Stimulated activated CD4-positive, alpha-beta T cell treated with anti-CD3 and anti-CD28 coated beads, Interleukin-1b, Interleukin-23, amount 100 ng/mL, for 24 hours (primary cell): ENCODE measurements at places on chromosomes 3 and 15.

DNA sequence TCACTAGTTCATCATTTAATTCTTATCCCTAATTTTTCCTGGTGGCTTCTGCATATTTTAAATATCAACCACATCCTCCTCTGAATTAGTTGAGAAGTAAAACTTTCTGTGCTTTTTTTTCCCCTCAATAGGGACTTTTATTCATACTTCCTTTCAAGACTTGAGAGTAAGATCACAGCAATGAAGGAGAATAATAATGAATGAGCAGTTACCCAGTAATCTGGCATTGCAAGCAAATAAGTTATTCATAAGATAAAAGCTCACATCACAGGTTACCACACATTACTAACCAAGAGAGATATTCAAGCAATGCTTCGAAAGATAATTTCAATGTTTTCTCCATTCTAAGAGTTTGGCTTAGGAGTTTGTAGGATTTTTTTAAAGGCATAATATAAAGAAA lies 50.3 kb downstream of the BTLA start:
- DNase-seq, result no peak

DNA sequence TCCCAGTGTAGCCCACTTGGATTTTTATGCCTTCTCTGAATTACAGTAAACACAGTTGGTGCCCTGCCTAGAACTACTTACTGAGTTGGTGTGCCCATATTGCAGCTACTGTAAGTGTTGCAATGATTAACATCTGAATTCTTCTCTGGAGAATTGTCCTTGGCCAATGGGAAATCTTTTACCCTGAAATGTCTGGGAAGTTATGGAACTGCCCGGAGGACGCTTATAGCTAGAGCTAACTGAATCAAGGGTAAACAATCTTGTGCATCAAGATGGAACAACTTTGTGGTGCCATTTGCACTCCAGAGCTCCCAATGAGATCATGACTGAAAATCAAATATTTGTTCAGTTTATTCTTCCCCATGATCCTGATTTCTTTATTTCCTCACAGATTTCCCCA lies 246.7 kb upstream of the CBLB start:
- no peak for DNase-seq

DNA sequence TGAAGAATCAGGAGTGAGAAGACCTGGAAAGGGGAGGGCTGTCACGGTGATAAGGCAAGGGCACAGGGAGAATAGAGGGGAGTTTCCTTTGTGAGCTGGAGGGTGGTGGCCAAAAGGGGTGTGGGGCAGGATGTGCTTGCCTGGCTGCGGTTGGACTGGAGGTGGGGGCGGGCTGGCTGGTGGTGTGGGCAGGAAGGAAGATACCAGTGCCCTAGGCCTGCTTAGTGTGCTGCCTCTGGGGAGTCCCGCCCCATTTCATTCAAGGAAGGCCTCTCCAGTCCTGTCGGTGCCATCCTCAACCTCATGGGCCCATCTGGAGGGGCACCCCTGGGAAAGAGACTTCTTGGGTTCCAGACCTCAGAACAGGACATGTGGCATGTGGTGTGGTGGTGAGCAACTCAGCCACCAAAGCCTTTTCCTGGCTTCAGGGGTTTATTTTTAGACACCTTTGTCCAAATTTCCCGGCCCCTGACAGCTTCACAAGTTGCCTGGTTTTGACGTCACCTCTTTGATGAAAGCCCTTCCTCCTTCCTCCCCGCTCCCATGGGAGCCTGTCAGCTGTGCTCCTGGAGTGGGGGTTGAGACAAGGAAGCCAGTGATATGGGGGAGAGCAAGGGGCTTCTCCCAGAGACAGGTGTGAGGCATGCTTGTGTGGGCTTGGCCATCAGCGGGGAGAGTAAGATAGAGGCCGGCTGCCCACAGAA lies 15.6 kb downstream of the TEX264 start:
- DNase-seq, result peak; percentile 52

- DNase-seq, result no peak
Observed at GRCh38 chr3:114690911-114691310, 397.1 kb downstream of the TIGIT start.

DNA sequence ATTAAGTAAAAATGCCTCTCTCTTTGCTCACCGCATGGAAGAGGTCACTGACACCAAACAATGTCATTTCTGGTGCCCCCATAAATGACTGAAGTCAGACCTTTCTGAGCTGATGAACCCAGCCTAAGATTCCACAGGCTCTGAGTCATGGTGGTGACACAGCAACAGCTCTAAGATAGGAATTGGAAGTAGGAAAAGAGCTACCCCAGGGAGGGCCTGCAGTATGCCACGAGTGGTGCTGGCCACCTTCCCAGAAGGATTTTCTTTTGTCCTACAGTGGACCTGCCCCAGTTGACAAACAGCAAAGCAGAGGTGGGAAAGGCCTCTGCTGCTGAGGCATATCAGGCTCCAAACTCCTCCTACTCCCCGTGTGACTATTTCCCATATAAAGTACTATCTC lies 208.1 kb downstream of the MINAR1 start:
- DNase-seq, result no peak

GRCh38 chr15:78850941-78851755 lies 21.5 kb upstream of the MORF4L1 start:
- no peak for DNase-seq

DNA sequence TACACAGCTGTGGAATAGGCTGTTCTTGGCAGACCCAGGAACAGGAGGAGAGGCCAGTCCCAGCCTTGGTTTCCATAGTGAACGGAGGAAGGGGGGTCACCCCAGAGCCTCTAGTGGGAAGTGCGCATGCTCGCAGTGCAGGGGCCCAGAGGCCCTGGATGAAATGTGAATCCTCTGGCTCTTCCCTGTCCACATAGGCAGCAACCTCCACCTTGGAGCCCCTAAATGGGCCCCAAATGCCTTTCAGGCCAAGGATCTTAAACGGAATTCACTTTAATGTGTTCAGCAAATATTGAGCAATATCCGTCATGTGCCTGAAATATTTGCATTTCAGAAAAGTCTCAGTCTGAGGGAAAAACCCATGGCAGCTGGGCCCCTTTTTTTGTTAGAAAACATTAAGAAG lies 3.3 kb upstream of the NDN start:
- DNase-seq, result no peak

- DNase-seq, result no peak
Observed at GRCh38 chr15:73866881-73867410, 6.4 kb upstream of the TBC1D21 start.

DNA sequence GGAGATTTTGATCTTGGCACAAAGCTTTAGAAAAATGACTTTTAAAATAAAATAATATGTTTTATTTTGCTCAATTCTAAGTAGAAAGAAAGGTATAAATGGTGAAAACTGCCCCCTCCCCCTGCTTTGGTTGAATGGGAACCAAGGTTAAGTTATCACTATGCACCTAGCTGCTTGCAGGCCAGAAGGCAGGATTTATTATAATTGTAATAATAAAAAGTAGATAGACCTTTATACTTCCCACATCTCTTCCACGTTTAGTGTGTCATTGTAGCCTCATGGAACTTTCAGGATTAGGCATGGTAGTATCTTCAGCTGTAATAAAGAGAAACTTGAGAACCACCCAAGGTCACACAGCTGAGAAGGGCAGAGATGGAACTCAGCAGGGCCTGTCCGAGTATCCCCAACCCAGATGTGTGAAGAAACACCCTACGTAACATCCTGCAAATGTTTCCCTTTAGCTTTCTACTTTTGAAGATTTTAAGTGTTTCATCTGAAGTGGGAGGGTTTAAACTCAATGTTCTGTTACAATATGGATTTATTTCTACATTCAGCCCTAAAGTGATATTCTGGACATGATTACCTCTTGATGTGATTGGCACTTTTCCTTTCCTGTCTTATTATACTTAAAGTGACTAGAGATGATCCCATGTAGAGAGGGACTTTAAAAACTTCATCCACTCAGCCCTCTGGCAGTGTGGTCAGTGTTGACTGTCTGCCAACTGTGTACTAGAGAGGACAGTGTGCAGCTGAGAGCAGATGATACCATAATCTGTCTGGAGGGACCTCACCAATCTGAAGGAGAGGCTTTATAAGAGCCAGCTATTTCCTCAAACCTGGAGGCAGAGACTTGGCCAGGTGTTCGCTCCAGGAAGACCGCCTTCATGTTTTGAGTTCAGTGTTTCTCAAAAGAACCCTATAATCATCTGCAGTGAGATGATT lies 282.5 kb upstream of the TRIM42 start:
- no peak for DNase-seq

DNA sequence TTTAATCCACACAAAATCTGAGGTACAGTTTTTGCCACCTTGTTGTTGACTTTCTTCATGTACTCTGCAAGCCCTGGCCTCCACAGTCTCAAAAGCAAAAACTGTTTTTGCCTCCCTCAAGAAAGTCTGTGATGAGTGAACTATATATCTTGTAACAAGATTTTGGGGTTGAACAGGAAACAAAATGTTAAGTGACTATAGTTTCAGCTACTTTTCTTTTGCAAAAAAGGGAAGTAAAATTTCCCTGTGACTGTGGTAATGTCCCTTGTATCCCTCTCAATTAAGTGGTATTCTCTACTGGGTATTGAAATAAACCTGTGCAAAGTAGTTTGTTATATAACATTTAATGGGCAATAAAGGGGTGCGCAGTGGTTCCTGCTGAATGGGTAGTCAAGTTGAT lies 21.3 kb upstream of the SCAANT1 start:
- DNase-seq, result no peak

DNA sequence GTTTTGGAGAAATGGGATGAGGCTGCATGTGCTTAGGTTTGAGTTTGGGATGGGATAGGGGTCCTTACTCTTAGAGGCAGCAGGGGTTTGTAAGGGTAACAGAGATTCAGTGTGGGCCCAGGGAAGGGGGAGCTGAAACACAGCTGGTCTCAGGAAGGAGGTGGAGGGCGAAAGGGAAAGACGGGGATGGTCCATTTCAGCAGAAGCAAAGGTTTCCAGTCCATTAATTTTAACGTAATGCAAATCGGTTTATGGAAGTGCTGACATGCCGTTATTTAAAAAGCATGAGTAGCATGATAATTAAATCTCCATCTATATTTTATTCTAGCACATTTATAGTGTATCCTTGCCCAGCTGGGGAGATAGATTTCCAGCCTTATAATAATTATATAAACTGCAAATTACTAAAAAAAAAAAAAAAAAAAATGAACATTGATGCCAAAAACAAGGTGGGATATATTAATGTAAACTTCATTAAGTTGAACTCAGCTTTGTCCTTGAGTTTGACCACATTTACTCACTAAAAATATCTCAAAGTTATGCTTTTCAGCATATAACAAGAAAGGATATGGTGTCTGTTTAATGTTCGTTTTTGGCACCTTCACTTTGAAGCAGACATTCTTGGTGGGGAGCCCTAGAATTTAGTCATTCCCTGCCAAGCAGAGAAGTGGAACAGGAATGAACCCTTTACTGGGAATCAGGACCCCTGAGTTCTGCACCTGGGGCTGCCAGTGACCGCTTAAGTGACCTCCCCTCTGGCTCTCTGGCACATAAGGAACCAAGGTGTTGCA lies 234.7 kb downstream of the THSD4 start:
- DNase-seq, result no peak

- no peak for DNase-seq
Observed at GRCh38 chr3:139745831-139746230, 68.1 kb upstream of the NMNAT3 start.

DNA sequence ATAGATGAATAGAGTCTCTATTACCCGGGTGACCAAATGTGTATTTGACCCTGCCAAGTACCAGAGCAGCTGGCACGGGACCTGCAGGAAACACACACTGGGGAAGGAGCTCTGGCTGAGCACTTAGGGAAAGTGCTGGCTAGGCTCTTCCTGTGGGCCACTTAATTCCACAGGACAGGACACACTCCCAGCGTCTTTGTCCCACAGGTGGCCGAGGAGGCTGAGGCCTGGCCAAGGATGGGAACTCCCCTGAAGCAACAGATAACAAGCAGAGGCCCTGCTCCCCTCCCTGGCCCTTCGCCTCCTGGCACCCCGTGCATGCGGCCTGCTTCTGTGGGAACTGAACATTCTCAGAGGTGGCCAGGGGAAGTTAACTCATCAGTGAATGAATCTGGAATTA lies 180.8 kb downstream of the ATP10A start:
- no peak for DNase-seq

- DNase-seq, result no peak
Observed at GRCh38 chr3:11953778-11954177, 50.4 kb upstream of the SYN2 start.

DNA sequence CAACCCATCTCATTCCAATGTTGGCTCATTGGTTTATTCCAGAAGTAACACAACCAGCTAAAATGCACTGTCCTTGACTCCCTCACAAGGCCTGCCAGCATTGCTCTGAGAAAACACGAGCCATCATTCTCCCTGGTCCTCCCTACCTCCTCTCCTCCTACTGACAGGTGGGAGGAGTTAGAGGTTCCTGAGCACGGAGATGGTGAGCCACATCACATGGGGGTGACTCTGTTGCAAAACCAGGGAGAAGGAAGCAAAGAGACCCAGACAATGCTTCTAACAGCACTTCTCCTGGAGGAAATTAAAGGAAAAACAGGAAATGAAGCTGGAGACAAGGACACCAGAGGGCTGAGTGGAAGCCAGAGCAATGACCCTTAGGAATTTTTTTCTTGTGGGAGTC lies 667.4 kb downstream of the NTRK3 start:
- DNase-seq, result no peak

DNA sequence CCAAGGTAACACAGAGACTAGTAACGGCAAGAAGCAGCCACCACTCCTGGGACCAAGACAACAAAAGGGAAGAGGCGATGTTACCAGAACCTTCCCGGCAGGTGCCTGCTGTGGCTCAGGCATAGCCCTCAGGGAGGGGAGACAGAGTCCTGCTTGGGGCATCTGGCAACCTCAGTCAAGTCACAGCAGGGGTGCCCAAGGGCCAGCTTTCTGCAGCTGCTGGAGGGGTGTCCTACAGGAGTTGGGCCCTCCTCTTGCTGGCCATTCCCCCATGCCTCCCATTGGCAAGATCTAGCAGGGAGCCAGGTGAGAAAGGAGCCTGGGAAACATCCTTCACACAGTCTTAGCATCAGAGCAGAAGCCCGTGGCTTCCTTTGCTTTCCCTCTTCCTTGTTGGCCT lies 197.3 kb upstream of the IL12A start:
- no peak for DNase-seq

DNA sequence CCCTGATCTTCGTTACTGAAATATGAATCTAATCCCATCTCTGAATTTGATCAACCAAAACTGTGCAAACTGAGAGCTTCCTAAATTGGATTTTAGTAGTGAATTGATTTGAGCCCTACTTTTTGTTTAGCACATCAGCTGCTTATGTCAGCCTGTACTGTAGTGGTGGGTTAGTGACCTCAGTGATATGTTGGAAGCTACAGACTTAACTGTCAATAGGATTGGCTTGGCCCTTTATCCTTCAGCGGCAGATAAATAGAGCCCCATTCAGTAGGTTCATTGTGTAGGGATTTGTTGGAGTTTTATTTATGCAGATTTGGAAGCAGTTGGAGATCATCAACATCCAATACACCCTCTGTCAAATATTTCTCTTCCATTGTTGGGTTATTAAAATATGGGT lies 409.7 kb downstream of the SOX2 start:
- DNase-seq, result no peak

GRCh38 chr3:139329364-139329850 lies 14.4 kb upstream of the MRPS22 start:
- peak; percentile 93 for DNase-seq

GRCh38 chr3:69379661-69380060 lies 6.2 kb downstream of the FRMD4B start:
- DNase-seq, result no peak

GRCh38 chr3:174949523-174949922 lies 90.4 kb downstream of the NAALADL2 start:
- DNase-seq, result no peak

GRCh38 chr15:71231758-71232157 lies 116.5 kb downstream of the THSD4 start:
- DNase-seq, result no peak
